ENCODE measurements at places on chromosomes 6 and 20.

DNA sequence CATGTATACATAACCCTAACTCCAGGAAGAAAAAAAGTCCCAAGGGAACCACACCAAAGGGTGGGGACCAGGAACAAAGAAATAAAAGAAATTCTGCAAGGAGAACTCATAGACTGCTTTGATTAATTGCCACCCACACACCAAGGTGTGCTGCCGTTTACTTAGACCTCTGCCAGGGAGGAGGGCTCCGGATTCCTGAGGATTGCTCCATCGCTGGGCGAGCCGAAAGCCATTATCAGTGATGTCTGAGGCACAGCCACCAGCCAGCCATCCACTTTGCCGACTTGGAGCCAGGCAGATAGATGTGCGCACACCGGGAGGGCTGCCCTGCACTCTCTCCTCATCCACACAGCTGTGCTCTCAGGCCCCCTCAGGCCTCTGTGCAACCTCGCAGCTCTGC, 272.7 kb upstream of the FOXQ1 start:
- no peak for DNase-seq

DNA sequence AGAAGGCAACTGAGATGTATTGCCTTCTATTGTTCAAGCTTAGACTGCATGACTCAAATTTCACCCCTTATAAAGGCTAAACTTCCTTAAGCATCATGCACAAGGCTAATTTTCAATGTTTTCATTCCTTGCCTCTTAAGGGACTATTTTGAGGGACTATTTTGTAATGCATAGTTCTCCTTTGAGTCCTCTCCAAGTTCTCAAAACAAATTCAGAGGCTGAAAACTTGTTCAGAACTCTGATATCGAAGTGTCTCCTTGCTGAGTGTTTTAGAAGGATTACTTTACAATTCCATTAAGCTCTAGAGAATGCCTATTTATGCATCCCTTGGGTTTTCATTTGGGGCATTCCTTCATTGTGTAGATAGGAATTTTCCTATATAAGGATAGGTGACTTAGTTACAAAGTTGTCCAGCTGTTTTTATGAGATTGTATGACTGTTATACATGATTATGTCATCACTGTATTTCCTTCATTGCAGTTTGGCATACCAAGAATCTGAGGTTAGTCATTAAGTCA, 41.7 kb downstream of the COL19A1 start:
- no peak for DNase-seq

- DNase-seq = no peak
These were observed 126.9 kb downstream of the MRPL14 start for GRCh38 chr6:44000164-44000842.

GRCh38 chr6:33886673-33887144, 82.9 kb upstream of the MLN start:
- no peak for DNase-seq

DNA sequence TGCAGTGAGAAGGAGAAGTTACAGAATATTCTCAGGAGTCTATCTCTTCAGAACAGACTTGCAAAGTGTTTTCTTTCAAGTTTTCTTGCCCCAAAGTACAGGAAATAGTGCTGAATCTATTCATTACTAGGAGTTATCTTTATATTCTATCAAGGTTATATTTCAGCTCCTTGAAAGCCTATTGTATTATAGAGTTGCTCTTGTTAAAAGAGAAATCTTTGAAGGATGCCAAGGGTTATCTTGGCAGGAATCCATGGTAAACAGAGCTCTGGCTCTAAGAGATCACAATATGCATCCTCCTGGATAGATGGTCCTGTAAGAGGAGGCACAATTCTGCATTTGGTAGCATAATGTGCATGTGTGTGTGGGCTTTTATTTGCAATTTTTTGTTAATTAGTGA, 21.2 kb upstream of the SNRPB2 start:
- no peak for DNase-seq

GRCh38 chr6:144782634-144783033, 497.5 kb downstream of the UTRN start:
- DNase-seq = no peak

GRCh38 chr20:1269235-1269634, 3.1 kb downstream of the SNPH start:
- DNase-seq = no peak

DNA sequence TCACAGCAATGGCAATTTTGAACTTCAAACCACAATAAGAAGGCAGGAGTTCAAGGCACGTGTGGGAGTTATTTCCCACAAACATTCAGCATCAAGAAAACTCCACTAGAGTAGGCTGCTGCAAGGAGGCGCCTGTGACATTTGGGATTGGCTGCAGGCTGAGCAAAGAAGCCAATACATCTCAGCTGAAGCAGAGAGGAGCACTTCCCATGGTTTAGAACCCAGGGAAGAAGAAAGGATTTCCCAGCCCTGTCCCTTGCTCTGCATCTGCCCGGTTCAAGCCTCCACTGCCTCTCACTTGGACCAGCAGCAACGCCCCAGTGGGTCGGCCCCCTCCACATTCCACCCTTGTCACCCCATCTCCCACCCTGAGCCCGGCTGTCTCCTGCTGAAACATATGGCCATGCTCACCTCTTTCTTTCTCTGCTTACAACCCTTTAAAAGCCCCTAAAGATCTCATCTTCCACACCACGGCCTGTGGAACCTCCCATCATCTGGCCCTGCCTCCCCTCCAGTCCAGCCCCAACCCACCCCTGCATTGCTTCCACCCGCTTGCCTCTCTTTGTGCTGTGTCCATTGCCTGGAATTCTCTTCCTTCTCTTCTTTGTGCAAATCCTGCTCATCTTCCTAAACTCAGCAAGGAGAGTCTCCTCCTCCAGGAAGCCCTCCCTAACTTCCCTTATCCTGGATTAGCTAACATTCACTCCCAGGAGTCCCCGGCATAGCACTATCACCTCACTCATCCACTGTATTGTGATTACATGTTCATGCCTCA, 128.3 kb downstream of the ANKRD60 start:
- no peak for DNase-seq

GRCh38 chr6:130724089-130724488, 103.1 kb upstream of the SMLR1 start:
- no peak for DNase-seq

- no peak for DNase-seq
These were observed 982.0 kb upstream of the FLRT3 start for GRCh38 chr20:15319439-15319838.

DNA sequence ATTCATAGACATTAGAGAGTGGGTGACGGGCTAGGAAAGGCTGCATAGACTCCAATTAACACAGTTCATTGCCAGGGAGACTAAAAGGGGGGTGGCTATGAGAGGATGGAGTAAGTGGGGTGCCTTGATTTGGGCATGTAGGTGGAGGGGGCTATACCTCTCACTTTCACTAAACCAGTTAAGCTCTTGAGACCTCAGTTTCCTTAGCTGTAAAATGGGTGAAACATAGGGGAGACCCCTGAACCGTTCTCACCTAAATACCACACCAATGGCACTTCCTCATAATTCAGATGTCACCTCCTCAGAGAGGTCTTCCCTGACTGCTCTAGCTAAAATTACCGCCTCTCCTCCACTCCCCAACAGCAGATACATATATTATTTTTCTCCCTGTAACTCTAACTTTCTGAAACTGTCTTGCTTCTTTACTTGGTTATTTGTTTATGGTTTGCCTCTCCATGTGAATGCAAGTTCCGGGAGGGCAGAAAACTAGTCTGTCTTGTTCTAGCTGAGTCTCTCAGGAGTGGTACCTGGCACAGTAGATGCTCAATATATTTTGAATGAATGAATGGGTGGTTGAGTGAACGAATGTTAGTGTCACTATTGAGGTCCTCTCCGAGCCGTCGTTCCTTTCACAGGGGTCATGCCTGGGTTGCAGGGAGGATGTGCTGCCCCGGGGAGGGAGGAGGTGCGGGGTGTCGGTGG, 615 bp upstream of the EYA2 start:
- DNase-seq = no peak

- DNase-seq = no peak
These were observed 151.3 kb downstream of the DTNBP1 start for GRCh38 chr6:15511248-15512125.

DNA sequence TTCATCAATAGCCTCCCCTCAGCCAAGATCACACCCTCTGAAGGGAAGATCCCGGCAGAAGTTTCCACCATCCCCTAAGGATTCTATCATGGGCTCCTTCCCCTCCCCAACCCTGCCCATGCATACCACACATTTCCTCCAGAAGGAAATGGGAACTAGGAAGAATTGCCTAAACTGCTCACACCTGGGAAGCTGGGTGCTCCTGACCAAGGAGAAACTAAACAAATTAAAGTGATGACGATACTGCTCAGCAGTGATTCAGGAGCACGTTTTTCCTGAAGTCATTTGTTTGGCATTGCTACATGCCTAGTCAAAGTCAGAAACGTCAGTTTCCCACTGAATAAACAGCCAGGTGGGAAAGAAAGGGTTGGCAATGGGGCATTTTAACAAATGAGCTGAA, 136.1 kb upstream of the CDYL start:
- DNase-seq = no peak

DNA sequence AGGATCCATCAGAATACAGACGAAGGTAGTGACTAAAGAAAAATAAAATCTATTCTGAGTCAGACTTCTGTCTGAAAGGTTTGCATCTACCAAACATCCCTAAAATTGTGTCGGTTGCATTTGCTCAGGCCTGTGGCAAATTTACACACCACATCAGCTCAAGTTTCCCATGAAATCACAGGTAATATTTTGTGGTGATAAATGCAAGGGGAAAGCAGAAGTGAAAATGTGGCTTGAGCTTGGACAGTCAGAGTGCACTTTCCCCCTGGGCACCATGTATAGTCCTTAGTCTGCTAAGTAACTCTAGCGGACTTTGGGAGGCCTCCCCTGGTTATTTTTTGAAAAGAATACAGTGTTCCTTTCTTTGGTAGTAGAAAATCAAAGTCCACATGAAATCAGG, 159.1 kb downstream of the PKHD1 start:
- no peak for DNase-seq

GRCh38 chr20:63568170-63568981, 5.7 kb downstream of the HELZ2 start:
- DNase-seq = no peak

DNA sequence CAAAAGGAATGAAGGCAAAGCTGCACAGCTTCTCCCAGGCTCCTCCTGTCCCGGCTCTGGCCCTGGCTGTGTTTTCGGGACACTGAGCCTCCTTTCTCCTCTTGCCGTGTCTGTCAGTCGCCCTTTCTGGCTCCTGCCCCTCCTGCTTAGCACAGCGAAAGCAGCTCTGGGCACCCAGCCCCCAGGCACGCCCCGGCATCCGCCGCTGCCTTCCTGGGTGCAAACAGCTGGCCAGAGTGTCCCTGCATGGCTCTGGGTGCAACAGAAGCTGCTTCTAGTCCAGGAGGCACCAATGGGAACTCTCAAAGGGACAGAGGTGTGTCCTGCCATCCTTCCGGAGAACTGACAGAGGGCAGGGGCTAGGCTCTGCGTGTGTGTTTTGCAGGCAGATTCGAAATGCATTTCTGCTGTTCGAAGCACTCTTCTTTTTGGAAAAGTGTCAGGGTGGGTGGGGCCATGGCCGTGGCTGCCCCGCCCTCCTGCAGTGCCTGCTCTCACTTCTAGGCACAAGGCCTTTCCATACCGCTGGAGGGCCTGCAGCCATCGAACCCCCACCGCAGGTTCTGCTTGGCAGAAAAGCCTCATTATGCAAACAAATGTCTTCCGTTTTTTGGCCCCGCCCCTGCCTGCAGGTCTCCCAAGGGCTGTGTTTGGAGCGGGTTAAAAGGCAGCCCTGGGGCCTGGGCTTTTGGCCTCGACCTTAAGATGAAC, 15.5 kb downstream of the COL9A3 start:
- DNase-seq = no peak

GRCh38 chr6:52262620-52263344, 18.5 kb upstream of the IL17F start:
- no peak for DNase-seq

GRCh38 chr20:43559147-43559987, 540 bp downstream of the SGK2 start:
- no peak for DNase-seq

Data from stimulated activated CD8-positive, alpha-beta memory T cell treated with anti-CD3 and anti-CD28 coated beads, Interleukin-7, amount 100 ng/mL, for 1 hour (primary cell).